Cerebellum (tissue), 4 donors: ENCODE measurements at places on chromosomes 7 and 10. TPM values are rescaled to one million over a fixed set of nuclear protein-coding genes. Genes with fewer than 3 reads are reported as not detected.

Gene MRLN
- 12.2 TPM for total RNA-seq

Gene RBP3
- not detected for total RNA-seq

Gene MMS19
- total RNA-seq, result 53.3 TPM

Gene EN2
- 11.9 TPM for total RNA-seq

Gene RET
- 4.4 TPM for total RNA-seq

Gene SORCS3
- total RNA-seq, result 14.8 TPM

Gene BMPER
- 3.8 TPM for total RNA-seq

Gene ABCC2
- total RNA-seq, result 0.73 TPM

Gene CPEB3
- 23.4 TPM for total RNA-seq

Gene MARCHF5
- 27.2 TPM for total RNA-seq

Gene TMEM254
- total RNA-seq, result 12.5 TPM

Gene OPALIN
- not detected for total RNA-seq

Gene PNLIP
- not detected for total RNA-seq

Gene TAS2R5
- 10.6 TPM for total RNA-seq

Gene PANK1
- total RNA-seq, result 29.7 TPM

Gene SPDYE1
- 0.09 TPM for total RNA-seq

Gene CCL24
- total RNA-seq, result not detected

Gene C10orf143
- total RNA-seq, result 0.82 TPM

Gene ANKRD30A
- total RNA-seq, result not detected

Gene GNAT3
- total RNA-seq, result 2.1 TPM

Gene LRRC17
- total RNA-seq, result 33.6 TPM

Gene MYO3A
- total RNA-seq, result 6.0 TPM

Gene CPXM2
- total RNA-seq, result 1.8 TPM

Gene LOXL4
- total RNA-seq, result 0.27 TPM

Gene ITGA8
- 19.8 TPM for total RNA-seq

Gene BTBD16
- total RNA-seq, result not detected

Gene CPA4
- total RNA-seq, result 1.00 TPM

Gene MRPS24
- 21.8 TPM for total RNA-seq

Gene DNAJC12
- total RNA-seq, result 12.3 TPM

Gene POLR2J2
- total RNA-seq, result 15.3 TPM

Gene ZC3HAV1
- 6.3 TPM for total RNA-seq

Gene ENKUR
- total RNA-seq, result 6.4 TPM

Gene CLRN3
- total RNA-seq, result 0.27 TPM

Gene TRIM74
- not detected for total RNA-seq

Gene XRCC2
- total RNA-seq, result 10.0 TPM

Gene HILPDA
- 33.6 TPM for total RNA-seq

Gene FAM25A
- not detected for total RNA-seq

Gene PTN
- 482 TPM for total RNA-seq

Gene WNT8B
- total RNA-seq, result not detected

Gene C10orf105
- 1.00 TPM for total RNA-seq

Gene SPAG6
- 1.5 TPM for total RNA-seq

Gene ARHGEF35
- total RNA-seq, result 1.2 TPM

Gene EIF3A
- 62.1 TPM for total RNA-seq

Gene CRTAC1
- 15.5 TPM for total RNA-seq

Gene STEAP2
- total RNA-seq, result 10.6 TPM

Gene OR9A2
- 2.6 TPM for total RNA-seq

Gene TRPV6
- total RNA-seq, result 0.27 TPM
